ENCODE measurements at places on chromosomes 3 and 15. TPM values are rescaled to one million over a fixed set of nuclear protein-coding genes. Genes with fewer than 3 reads are reported as not detected.

ZNF774 gene
- 0.78 TPM for total RNA-seq

MINAR1 gene
- total RNA-seq, result 0.37 TPM

GOLGA8G gene
- total RNA-seq, result not detected

SUSD5 gene
- 3.7 TPM for total RNA-seq

CCDC32 gene
- total RNA-seq, result 15.4 TPM

RFTN1 gene
- 3.3 TPM for total RNA-seq

FETUB gene
- 0.26 TPM for total RNA-seq

GCSAM gene
- total RNA-seq, result not detected

ZKSCAN7 gene
- not detected for total RNA-seq

SLTM gene
- 96.0 TPM for total RNA-seq

KNG1 gene
- not detected for total RNA-seq

GOLGA8K gene
- total RNA-seq, result 0.71 TPM

ISL2 gene
- 4.3 TPM for total RNA-seq

CACNA1D gene
- total RNA-seq, result 0.49 TPM

YEATS2 gene
- total RNA-seq, result 12.7 TPM

TLE3 gene
- total RNA-seq, result 19.8 TPM

SLCO2A1 gene
- not detected for total RNA-seq

GP5 gene
- not detected for total RNA-seq

PRR20G gene
- 0.14 TPM for total RNA-seq

LYZL4 gene
- not detected for total RNA-seq

C3orf20 gene
- 0.03 TPM for total RNA-seq

CACNA2D2 gene
- total RNA-seq, result 0.58 TPM

CHL1 gene
- not detected for total RNA-seq
